ENCODE measurements at places on chromosomes 6 and 20.

- no peak for DNase-seq
Observed at GRCh38 chr6:47138046-47138445, 95.9 kb upstream of the ADGRF1 start.

DNA sequence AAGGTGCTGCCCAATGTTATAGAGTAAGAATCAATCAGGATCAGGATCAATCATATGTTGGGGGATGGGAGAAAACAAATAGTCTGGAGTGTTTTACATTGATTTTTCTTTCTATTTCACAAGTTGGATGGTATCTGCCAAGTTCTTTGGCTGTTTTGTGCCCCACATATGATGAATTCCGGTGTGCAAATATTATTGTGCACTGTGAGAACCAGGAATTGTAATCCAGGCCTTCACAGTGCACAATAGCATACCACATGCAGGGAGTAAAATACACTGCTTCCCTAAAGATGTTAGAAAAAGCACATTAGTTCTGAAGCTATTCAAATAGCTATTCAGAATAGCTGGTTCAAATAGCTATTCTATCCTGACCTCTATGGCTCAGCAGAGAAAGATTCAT is 133.7 kb downstream of the LCA5 start:
- no peak for DNase-seq

GRCh38 chr6:11738661-11739375 is 39.8 kb downstream of the ADTRP start:
- DNase-seq = no peak

DNA sequence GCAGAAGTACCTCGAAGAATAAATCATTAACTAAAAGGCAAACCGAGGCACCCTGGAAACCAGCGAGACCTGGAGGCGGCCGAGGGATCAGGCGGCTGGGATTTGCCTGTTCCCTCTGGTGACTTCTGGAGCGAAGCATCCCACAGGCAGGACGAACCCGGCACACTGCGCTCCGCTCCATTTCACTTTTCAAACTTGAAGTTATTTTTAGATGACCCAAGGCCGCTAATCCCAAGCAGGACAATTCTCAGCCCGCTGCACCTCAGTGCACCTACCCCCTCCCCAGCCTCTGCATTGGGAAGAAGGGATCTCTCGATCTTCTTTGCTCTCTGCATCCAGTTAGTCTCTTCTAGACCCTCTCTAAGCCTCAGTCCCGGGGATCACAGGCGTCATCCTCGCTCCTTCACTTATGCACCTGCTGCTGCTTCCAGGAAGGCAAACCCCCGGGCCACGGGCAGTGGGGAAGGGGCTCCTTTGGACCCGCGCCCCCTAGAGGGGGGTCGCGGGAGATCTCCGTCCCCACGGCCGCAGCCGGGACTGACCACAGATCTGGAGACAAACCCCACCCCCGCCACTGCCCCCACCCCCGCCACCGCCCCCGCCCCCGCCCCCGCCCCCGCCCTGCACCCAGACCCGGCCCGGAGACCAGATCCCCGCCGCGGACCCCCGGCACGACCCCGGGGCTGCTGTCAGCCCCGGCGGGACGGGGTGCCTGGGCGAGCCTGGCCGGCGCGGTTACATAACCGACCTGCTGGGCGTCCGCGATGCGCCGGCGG is 636 bp downstream of the RCAN2 start:
- DNase-seq = no peak

- DNase-seq = no peak
Observed at GRCh38 chr6:132683543-132683942, 24.6 kb upstream of the TAAR1 start.

DNA sequence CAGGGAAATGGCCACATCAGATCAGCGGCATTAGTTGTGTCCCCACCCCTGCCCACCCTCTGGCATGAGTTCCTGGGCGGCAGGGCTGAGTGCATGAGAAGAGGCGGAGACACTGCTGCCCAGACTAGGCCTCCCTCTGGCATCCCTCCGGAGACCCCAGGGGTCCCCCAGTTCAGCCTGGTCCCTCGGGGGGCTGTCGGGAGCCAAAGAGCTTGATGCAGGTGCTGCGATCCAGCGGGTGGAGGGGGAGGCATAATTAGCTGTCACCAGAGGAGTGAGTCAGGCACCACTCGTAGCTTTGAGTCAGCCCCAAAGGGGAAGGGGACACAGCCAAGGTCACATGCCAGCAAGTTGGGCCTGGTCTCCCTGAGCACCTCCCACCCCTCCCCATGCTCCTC is 34.5 kb downstream of the DLGAP4 start:
- DNase-seq = no peak

- DNase-seq = no peak
Observed at GRCh38 chr6:100112855-100113508, 119.0 kb upstream of the MCHR2 start.

DNA sequence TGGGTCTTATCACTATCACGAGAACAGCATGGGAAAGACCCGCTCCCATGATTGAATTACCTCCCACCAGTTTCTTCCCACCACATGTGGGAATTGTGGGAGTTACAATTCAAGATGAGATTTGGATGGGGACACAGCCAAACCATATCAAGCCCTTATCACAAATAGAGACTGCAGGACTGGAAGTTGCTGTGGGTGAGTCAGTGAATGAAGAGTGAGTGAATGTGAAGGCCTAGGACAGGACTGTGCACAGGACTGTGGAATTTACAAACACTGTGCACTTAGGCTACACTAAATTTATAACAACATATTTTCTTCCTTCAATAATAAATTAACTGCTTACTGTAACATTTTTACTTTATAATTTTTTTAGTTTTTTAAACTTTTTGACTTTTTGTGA is 30.2 kb upstream of the BCAS1 start:
- DNase-seq = no peak

DNA sequence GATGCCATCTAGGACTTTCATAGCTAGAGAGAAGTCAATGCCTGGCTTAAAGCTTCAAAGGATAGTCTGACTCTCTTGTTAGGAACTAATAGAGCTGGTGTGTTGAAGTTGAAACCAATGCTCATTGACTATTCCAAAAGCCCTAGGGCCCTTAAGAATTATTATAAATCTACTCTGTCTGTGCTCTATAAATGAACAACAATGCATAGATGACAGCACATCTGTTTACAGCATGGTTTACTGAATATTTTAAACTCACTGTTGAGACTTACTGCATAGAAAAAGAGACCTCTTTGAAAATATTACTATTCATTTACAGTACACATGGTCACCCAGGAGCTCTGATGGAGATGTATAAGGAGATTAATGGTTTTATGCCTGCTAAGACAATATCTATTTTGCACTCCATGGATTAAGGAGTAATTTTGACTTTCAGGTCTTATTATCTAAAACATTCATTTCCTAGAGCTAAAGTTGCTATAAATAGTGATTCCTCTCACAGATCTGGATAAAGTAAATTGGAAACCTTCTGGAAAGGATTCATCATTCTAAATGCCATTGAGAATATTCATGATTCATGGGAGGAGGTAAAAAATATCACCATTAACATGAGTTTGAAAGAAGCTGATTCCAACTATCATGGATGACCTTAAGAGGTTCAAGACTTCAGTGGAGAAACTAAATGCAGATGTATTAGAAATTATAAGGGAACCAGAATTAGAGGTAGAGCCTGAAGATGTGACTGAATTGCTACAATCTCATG is 763.5 kb upstream of the MAP3K7 start:
- no peak for DNase-seq

DNA sequence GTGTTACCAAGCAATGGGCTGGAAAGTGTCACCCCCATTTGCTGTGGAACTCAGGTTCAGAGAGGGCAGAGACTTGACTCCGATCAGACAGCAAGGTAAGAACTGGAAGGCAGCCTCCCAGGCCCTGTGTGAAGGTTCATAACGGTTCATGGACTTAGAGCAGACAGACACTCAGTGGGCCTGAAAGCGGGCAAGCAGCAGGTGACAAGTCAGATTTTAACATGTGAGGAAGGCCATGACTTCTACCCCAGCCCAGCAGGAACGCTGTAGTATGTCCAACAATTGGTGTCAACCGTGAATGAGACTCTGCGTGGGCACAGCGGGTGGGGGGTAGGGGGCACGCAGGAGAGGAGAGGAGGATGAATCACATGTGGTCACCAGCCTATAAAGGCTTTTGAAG is 217.6 kb upstream of the SNX9 start:
- no peak for DNase-seq

GRCh38 chr6:119728220-119728750 is 378.7 kb upstream of the MAN1A1 start:
- DNase-seq = no peak

DNA sequence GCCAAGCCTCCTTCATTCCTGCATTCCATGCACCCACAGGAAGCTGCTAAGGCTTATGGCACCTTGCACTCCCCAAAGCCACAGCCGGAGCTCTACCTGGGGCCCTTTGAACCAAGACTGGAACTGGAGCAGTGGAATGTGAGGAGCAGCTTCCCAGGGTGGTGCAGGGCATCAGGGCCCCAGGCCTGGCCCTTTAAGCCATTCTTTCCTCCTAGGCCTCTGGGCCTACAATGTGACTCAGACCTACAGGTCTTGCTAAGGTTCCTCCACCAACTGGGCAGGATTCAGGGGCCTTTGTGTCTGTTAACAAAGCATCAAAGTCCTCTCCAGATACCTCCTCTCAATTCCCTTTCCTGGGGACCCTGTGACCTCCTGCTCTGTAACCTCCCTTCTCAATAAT is 36.2 kb downstream of the SF3B5 start:
- DNase-seq = no peak

- no peak for DNase-seq
Observed at GRCh38 chr6:142907544-142907943, 37.4 kb downstream of the HIVEP2 start.

DNA sequence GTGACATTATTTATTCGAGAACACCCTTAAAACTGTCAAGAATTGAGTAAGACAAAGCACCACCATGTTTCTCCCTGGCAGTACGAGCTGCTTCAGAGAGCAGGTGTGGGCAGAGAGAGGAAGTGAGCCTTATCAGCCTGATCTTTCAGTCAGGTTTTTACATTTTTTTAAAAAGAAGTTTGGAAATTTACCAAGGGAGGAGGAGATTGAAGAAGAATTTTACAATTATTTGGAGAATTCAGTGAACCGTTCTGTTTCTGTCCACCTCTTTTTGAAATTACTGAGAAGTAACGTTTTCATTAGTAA is 75.5 kb downstream of the ZDHHC14 start:
- DNase-seq = no peak

DNA sequence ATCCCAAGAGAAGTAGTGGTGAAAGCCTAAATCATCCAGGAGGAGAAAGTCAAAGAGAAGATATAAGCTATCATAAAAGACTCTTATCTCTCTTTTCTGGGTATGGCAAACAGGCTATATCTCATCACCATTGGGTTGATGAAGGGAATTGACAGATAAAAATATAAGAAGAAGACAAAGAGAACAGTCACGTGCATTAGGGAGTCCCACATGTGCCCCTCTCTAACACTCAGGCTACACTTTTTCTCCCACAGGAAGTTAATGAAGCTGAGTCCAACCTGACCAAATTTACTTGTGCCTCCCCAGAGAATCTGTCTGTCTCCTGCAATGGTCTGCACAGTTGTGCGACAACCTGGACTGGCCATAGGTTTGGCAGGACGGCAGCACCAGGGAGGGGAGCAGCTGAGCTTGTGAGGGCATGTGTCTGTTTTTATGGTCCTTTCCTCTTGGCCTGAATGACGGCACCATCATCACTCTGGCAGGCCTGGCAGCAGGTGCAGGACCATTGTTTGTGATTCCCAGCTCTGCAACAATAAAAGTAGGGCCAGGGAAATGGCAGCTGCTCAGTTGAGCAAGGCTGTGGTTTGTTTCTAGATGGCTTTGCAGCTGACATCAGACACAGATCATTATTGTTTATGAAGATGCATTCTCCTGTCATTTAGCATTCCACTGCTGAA is 144.5 kb upstream of the MCHR2 start:
- DNase-seq = no peak

GRCh38 chr6:169638388-169638787 is 63.4 kb downstream of the WDR27 start:
- no peak for DNase-seq

- DNase-seq = no peak
Observed at GRCh38 chr20:62494980-62495748, 19.4 kb upstream of the GATA5 start.

DNA sequence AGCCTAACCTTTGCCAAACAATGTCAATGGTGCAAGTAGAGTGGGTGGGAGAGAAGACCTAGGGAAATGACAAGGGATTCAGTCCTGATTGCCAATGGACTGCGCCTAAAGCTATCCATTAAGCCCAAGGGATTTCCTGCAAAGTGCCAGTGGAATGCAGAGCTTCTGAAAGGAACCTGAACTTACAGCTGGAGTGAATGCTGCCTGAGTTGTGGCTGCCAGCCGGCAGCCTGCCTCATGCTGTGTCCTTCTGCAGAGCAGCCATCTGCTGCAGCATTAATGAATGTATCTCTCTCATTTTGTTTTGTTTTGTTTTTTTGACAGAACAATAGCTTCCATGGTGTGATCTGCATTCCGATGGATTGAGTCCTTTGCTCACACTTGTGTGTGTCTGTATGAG is 44.7 kb downstream of the SLC35F1 start:
- DNase-seq = no peak
